ENCODE measurements at places on chromosomes 1 and 21.

DNA sequence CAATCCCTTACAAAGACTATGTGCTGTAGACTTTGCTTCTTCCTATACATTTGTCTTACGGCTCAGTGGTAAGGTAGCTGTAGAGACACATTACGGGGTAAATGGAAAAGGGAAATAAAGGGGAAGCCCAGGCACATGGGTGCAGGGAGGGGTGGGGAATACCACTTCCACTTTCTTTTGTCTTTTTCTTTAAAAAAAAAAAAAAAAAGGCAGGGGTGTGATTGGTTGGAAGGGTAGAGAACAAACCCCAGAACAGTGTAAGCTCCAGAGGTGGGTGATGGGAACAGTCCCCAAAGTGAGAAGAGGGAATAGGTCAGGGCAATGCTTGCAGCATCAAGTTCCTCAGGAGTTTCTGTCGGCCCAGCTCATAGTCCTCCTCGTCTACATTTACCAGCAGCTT, 3.9 kb downstream of the NIT1 start:
- DNase-seq: no peak

DNA sequence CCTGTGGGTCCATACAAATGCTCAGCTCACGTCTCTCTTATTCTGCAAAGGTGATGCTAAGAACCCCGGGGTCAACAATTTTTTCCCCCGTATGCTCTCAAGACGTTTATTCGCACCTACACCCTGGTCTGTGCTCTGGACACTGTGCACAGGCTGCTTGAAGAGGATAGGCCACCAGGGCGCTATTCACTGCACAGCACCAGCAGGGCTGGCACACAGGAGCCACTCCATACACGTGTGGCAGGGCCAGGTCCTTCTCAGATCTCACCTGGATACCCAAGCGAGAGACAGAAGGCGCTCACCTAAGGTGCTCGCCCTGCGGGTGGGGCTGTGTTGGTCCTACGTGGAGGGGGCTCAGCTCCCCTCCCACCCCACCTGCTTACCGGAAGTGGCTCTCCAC, 16.7 kb downstream of the TMEM63A start:
- no peak for DNase-seq

- no peak for DNase-seq
Measured at GRCh38 chr1:247448107-247448791, 9.7 kb downstream of the OR2B11 start.

DNA sequence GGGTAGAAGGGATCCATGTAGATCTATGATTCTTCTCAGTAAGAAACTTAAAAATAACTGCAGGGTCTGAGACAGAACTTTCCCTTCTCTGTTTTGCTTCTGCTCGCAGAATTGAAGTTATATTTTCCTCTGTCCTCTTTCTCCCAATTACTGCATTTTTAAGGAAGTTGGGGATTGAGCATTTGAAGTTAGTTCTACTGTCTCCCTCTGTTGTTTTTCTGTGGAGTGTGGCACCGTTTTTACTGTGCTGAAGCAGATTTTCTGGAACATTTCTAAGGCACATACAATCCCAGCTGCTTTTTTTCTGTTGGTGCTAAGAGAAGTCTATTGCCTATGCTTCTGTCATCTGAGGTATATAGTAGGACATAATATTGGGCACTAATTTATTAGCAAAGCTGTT, 43.3 kb downstream of the RASAL2 start:
- no peak for DNase-seq

DNA sequence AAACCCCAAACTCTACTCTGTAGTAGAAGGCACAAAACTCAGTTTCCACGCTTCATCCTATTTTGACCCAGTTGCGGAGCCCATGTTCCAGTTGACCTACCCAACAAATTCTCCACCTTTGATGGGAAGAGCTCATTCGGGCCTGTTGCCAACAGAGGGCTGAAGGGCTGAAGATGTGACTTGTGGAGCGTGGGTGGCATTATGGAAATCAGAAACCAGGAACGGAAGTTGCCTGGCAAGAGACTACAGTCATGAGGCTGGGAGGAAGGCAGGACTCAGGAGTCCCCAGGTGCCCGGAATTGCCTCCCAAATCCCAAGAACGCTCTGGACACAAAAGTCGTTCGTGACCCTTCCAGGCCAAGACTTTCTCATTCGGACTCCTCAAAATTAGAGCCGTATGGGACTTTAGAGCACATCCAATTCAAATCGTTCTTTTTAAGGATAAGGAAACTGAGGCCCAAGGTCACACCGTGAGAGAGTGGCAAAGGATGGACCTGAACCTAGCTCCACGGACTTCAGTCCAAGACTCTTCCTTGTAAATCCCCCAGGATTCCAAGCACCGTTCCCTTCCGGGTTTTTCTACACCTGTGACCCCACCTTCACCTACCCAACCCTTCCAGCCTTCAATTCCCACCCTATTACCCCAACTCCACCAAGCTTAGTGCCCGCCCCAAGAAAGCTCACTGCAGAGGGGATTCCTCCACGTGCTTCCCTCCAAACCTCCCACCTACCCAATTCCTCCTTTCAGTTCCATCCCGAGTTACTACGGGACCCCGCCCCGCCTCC, 739 bp downstream of the SMG5 start:
- DNase-seq: no peak
